ENCODE measurements at places on chromosomes 2 and 18.

GRCh38 chr2:42286268-42286946 lies 74.6 kb downstream of the COX7A2L start:
- no peak for DNase-seq

DNA sequence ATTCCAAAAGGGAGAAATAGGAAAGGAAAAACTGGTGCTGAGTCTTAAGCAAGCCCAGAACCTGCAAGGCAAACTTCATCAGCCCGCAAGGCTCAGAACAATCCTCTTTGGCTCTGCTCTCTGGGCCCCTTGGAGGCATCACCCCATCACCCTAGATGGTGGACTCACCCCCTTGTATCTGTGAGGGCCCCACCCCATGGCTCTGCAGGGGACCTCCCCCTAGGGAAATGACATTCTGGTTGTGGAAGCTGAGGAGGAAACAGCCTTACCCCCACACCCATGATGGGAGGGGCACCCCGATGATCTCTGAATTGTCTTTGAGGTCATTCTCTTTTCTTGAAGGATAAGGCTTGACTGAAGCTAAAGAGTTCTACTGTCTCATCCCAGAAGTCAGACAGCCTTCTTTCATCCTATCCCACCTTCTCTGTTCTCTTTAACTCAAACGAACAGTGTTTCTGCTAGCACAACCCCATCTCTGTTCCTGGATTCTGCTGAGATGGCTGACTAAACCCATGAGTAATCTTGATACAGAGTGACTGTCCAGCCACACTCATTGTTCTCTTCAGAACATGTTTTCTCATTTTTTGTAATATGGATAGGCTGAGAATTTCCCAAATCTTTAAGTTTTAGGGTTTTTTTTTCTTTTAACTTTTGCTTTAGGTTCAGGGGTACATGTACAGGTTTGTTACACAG lies 492.1 kb upstream of the MYT1L start:
- DNase-seq, result no peak

- DNase-seq, result no peak
Observed at GRCh38 chr2:133004623-133005022, 334.6 kb upstream of the LYPD1 start.

DNA sequence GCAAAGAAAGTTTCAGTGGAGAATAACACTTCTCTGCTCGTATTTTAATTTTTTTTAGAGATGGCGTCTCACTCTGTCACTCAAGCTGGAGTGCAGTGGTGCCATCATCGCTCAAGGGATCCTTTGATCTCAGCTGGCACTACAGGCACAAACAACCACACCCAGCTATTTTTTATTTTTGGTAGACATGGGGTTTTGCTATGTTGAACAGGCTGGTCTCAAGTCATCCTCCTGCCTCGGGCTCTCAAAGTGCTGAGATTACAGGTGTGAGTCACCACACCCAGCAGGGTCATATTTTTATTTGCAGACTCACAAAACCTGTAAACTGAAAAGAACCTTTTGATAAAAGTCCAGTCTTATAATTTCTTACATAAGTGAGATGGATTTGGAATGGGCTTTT lies 2.6 kb downstream of the TRAK2 start:
- DNase-seq, result no peak
